ENCODE measurements at places on chromosomes 1 and 21.

DNA sequence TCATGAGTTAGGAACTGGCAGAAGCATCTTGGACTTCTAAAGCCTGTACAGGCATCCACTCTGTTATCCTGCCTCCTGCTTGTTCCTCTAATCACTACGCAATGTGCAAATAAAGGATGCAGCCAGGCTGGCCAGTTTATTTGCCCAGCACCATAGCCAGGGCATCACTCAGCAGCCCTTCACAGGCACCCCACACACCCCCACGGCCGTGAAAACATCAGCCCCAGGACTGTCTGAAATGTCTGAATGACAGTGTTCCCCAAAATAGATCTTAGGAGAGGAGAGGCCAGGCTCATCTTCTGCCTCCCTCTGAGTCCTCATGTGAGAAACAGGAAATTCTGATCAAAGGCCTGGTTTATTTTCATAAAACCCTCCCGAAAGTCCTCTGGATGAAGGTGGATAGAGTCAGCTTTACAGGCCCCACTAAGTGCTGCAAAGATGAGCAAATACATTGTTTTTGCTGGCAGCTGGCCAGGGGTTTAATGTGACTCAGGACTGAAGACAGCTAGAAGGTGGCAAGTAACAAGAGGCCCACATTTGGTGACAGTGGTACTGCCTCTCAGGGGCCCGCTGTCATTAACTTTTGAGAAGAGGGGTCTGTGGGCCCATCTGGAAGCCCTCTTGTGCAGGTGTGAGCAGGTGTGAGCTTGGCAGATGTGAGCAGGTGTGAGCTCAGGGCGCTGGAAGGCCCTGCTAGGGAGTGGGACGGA, 32.9 kb downstream of the GRHL3 start:
- DNase-seq, result peak; percentile 18

- DNase-seq, result no peak
Measured at GRCh38 chr1:63289135-63289534, 33.2 kb upstream of the FOXD3 start.

GRCh38 chr1:23475134-23475628, 8.8 kb downstream of the ASAP3 start:
- DNase-seq, result peak; percentile 33

DNA sequence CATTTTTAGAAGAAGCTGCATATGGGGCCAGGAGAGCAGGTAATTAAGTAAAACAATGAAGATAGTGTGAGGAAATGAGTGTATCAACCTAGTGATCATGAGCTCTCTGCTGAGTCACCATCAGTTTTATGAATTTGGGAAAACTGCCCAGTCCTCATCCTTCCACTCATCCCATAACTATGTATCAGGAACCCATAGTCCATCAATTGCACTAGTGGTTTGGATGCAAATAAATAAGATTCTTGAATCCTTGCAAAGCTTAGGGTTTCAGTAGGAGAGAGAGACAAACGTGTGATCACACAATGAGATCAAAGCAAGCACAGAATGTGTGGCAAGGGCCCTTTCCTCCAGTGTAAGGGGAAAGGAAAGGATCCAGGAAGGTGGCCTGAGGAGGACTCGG, 145.6 kb downstream of the ZZZ3 start:
- no peak for DNase-seq

DNA sequence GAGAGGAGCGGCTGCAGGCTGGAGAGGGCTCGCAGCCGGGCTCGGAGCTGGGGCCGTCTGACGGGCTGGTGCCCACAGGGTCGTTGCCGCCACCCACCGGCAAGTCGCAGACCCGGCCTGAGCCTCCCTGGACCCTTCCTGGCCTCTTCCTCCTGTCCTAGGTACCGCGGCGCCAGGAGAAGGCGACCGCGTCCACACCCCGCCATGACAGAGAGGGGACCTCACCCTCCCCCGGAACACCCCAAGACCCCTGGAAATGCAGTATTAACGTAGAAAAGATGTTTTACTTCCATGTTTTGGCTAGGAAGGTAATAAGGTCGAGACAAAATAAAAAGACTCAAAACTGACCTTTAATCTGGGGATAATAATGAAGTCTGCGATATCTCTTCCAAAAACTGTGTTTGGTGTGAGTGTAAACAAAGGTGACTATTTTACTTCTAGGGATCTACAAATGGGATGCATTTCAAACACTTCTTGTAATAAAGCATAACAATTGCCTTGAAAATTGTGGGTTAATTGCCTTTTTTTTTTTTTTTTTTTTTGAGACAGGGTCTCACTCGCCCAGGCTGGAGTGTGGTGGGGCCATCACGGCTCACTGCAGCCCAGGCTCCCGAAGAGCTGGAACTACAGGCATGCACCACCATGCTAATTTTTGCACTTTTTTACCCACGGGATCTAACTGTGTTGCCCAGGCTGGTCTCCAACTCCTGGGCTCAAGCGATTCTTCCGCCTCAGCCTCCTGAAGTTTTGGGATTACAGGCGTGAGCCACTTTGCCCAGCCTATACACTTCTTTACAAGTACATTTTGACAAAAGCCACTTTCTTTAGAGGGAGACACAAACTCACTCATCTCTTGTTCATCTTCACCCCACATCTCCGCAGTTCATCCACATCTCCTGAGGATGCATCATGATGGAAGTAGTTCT, 838 bp upstream of the RSRP1 start:
- DNase-seq, result no peak

DNA sequence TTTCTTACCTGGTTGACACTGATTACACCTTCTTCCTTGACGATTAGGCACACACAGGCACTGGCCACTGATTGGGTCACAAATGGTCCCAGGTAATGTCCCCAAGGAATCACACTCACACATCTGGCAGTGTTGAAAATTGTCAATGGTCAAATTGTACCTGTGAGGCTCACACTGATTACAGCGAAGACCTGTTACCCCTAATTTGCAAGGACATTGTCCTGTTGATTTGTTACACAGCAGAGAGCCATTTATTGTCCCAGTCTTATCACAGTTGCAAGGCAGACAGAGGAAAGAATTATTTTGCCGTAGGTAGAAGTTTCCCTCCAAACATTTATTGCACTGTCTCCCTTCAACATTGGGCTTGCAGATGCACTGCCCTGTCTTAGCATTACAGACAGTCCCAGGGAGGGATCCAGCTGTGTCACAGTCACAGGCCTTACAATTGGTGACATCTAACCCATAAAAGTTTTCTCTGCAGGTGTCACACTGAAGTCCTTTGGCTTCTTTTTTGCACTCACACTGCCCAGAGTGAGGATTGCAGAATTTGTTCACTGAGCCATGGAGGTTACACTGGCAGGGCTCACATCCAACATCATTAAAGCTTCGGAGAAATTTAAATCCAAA, 176.6 kb downstream of the USH2A start:
- no peak for DNase-seq

- no peak for DNase-seq
Measured at GRCh38 chr1:68814067-68814466, 317.2 kb upstream of the DEPDC1 start.

Measured in hematopoietic multipotent progenitor cell treated with erythropoietin and hydrocortisone succinate and interleukin-3 and kit ligand, for 6 days (in vitro differentiated cells).